Bone marrow (tissue), 2 donors: ENCODE measurements at places on chromosomes 1 and 21.
A peak's percentile ranks its signal among the peaks of the same experiment; 100 is the strongest.

DNA sequence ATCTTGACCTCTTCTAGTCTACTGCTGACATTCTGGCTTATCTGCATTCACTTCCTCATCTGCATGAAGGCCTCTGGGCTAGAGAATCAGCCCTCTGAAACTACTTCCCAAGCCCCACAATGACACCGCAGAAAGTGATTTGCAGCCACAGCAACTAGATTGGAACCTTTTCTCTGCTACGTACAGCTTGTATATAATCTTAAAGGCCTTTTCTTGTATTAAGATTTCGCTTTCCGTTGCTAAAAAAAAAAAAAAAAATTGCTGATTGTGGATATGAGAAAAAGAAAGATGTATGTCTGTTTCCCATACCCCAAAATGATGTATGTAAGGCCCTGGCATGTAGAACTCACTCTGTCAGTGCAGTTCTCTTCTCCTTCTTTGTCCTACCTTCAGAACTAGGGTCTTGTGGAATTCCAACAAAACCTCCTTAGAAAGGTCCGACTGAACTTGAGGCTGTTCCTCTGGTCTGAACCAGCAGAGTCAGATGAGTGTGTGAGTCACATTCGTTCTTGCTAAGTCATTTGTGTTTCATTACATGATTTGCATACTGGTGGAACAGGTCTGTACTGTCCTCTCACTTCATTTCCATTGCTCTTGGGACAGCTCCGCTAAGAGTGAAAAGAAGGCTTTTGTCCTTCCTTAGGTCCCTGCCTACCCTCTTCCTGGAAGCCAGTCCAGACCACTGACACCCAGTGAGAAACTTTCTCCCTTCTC, 62.7 kb downstream of the PLPP3 start:
- no peak for DNase-seq

DNA sequence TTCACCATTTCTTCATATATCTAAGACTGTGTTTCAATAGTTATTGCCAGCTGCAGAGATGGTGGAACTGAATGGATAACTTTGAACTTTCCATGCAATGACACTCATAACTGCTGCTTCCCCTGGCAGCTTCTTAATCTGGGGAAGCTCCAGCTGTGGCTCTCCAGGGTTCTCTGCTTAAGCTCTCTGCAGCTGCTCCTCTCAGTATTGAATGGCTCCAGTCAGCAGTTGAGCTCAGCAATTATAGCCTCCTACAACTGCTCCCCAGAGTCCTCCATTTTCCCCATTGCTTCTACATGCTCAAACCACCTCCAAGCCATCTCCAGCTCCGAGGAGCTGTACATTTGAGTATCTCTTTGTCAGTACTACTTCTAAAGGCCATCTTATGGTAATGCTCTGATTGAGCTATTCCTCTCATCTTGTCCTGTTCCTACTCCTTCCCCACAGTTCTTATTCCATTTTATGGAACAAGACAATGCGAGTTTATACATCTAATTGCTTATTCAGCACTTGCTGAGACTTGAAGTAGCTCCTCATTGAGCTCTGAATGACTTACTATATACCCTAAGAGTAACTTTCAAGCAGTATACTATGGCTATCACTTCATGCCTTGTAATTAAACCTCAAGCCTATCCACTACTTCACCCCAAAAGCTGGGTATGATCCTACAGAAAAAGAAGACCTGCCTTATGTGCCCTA, 362.4 kb downstream of the NEGR1 start:
- DNase-seq: no peak

DNA sequence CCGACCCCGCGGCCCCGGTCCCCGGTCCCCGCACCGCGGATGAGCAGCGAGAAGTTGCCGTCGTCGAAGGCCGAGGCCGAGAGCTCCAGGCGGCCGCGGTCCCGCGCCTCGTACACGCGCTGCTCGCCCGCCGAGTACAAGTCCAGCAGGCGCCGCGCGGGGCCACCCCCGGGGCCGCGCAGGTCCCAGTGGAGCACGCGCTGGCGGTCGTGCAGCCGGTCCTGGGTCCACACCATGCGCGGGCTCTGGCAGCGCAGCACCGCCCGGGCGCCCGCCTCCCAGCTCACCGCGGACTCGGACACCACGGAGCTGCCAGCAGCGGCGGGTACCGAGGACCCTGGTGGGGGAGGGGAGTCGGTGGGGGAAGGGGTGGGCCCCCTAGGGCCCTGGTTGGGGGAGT, 2.9 kb downstream of the MXRA8 start:
- DNase-seq: no peak

- DNase-seq: no peak
Measured at GRCh38 chr21:43330306-43330881, 96.5 kb downstream of the SIK1 start.

GRCh38 chr1:220701974-220702373, 11.8 kb downstream of the C1orf115 start:
- DNase-seq: no peak

GRCh38 chr1:201750934-201751333, 78.0 kb upstream of the IPO9 start:
- no peak for DNase-seq

DNA sequence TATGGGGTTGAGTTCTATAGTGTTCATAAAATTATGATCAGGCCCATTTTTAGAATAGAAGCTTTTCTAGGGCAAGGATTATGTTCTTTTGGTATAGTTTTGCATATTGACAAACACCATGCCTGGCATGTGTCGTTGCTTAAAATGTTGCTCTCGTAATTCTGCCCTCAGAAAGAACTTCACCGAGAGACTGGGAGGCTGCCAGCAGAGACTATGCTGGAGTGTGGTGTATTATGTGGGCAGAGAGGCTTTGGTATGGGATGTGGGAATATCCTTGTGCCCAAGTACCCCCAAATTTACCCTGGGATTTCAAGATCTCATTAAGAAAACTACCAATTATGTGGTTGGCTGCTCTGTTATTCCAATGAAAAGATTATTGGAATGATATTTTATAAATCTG, 27.9 kb downstream of the PGM1 start:
- DNase-seq: no peak

DNA sequence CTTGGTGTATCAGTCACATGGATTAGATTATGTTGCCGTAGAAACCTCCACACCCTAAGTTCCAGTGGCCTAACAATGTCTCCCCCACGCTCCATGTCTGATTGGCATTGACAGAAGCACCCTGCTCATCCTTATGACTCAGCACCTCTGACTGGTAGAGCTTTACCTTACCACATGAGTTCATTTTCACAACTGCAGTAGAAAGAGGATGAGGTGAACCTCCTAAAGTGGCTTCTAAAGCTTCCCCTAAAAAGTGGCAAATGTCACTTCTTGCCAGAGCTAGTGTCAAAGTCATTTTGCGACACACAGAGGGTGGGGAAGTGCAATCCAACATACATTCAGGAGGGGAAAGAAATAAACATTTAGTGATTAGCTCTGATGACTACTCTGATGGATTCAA, 30.6 kb upstream of the LYPD8 start:
- no peak for DNase-seq

DNA sequence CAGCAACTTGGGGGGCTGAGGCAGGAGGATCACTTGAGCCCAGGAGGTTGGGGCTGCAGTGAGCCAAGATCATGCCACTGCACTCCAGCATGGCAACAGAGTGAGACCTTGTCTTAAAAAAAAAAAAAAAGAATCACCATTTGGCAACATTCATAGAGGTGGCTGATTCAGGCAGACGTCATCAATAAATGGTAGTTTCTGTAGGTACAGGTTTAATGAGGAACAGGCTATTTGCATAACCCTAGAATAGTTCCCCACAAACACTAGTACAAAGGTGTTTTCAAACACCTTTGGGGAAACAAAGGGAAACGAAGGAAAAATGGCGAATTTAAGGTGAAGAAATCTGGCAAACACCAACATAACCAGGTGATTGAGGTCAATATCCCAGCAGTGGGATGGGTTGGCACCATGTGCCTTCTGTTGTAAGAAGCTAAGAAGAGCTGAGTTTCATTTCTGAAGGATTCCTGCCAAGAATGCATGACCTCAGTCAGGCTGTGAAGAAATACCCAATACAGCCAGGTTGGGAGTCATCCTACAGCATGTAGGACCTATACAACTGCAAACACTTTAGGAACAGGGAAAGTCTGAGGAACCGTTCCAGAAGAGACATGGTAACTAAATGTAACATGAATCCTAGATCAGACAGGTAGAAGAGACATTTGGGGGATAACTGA, 5.6 kb downstream of the LPAR3 start:
- DNase-seq: no peak

DNA sequence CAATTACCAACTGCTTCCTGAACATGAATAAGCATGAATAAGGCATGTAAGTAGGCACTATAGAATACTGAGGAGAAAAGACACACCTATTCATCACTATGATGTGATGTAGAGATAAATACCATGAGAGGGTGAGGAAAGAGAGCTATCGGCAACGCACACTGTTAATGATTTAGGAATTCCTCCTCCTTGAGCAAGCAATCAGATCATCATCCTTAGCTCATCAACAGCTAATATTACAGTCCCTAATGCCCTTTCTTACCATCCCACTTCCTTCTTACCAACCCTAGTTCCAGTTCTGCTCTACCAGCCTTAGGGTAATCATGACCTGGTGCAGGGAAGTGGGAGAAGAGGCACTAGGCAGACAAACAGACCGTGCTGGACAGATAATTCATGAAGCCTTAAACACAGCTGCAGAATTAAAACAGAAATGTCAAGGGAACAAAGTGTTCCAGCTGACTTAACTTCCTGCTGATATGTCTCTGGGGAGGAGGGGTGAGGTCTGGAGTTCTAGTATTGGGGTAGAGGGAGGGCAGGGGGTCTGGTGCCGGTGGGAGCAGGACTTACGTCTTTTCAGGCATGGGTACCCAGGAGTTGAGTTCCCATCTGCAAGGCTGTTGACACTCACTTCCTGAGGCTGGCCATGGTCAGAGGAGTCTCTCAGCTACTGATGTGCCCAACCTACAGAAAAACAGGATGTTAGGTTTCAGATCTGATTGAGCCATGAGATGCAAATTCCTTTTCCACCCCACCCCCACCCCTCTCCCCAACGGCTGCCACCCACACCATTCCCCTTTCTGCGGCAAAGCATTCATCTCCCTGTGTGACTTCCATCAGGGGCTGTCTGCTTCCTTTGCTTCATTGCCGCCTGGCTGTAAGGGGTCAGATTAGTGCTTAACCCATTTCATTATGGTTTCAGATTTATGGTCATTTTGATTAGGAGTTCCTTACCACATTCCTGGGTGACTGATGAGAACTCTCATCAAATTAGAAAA, 12.6 kb upstream of the RCSD1 start:
- DNase-seq: peak; percentile 20

- no peak for DNase-seq
Measured at GRCh38 chr1:210684466-210685294, 356.0 kb downstream of the HHAT start.

GRCh38 chr1:34822202-34822601, 29.4 kb downstream of the GJA4 start:
- DNase-seq: no peak

GRCh38 chr1:226654668-226655055, 84.4 kb downstream of the ITPKB start:
- DNase-seq: no peak

DNA sequence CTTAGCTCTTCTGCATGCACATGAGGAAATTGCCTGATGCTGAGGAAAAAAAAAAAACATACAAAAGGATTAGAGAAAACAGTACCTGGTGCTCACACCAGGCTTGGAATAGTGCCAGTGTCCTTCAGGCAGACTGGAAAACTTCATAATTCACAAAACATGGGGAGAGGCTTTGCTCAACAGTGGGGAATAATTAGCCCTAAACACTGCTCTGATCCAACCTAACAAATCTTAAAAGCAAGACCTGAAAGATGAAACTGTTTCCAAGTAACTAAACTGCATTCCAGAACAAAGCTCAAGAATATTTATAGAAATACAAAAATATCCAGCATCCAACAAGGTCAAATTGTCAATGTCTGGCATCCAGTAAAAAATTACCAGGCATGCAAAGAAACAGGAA, 124.8 kb downstream of the AK5 start:
- DNase-seq: no peak

DNA sequence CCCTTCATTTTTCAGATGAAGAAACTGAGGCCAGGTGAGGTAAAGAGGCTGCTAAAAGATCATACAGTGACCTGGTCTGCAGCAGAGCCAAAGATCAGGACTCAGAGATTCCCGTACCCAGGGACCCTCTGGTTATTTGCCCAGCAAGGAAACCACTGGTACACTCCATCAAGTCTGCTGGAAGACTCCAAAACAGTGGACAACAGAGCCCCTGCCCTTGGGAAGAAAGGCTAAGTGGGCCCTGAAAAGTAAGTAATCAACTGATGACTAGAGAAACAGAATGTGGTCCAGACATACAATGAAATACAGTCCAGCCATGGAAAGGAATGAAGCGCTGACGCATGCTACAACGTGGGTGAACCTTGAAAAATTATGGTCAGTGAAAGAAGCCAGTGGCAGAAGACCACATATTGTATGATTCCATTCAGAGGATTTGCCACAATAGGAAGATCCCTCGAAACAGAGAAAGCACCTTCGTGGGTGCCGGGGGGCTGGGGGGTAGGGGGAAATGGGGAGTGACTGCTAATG, 106.4 kb downstream of the ETS2 start:
- no peak for DNase-seq

DNA sequence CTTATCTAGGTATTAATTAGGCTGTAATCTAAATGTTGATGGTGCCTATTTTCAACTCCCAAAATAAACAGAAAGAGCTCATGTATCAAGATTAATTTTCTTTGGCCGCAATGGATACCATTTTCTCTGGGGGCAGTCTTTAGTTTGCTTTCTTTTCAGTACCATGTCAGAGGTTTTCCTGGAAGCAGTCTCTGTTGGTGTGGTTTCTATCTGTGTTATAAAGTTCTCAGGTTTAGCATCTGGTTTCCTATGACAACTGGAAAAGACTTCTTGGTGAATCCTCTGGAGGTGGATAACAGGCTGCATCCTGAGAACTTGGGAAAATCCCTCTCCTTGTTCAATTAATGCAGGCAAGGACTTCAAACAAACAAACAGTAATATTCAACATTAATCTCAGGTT, 38.7 kb upstream of the BATF3 start:
- no peak for DNase-seq

GRCh38 chr1:25858906-25859789, at the start of gene AUNIP:
Gene AUNIP, minus strand, starts transcription at chr1:25859457. Its CDS starts 100 bp downstream, at chr1:25859357.
- DNase-seq: peak; percentile 66

DNA sequence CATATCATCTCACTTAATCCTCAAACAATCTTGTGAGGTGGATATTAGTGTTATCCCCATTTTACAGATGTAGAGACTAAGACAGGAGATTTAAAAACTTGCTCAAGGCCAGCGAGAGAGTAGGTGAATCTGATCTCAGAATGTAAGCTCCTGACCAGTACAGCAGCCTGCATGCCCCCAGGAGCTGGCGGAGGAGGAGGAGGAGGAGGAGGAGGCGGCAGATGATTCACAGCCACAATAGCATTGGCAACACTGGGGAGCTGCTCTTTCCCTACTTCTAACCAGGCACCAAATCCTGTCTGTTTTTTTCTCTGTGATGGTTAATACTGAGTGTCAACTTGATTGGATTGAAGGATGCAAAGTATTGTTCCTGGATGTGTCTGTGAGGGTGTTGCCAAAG, 243.2 kb downstream of the ATG4C start:
- DNase-seq: no peak

GRCh38 chr1:201452866-201453265, 16.1 kb downstream of the PHLDA3 start:
- DNase-seq: no peak
